ENCODE measurements at places on chromosomes 12 and 14.

DNA sequence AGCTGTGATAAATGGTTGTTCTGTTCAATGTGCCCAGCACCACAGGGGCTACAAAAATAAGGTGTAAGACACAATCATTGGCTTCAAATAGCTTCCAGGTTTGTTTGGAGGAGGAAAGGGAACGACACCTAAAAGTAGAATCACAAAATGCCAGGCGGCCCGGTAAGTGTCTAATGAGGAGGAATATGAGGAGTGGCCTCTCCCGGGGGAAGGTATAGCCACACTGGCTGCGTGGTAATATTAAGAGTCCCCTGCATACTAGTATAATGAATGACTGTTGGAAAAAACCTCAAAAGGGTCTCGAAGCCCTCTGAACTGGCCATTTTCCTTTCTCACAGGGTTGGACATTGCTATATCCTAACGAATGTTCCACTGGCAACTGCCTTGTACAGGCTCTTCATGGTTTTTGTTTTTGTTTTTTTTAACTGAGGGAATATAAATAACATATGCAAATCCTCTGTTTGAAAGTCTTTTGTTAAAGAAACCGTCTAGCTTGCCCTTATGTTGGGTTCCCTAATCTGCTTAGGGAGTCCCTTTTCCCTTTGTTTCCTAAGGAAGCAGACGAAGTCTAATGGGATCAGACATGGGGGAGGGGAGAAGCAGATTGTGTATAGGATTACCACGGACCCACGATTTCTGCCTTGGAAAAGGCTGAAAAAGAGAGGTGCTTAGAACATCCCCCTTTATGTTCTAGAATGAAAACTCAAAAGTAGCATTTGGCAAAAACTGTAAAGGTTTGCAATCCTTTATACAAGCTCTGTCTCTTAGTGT, 4.2 kb downstream of the CCDC60 start:
- DNase-seq: no peak

GRCh38 chr12:65081496-65081895, 39.6 kb downstream of the WIF1 start:
- DNase-seq: no peak

DNA sequence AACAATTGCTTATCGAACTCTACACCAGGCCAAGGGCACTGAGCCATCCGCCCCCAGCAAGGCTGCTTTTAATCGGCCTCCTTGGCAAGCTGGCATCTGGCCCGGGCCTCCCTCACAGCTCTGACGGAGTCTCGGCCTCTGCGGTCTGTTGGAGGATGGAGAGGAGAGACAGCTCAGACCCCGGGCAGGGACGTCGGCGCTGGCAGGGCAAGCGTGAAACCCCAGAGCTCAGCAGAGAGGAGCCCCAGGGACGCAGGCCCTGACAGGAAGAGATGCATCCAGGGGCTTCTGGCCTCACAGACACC, 17.5 kb downstream of the CAMKK2 start:
- DNase-seq: no peak

GRCh38 chr14:59755409-59756135, 115.0 kb downstream of the RTN1 start:
- DNase-seq: no peak

GRCh38 chr14:69896080-69896479, 16.9 kb downstream of the SMOC1 start:
- DNase-seq: no peak

DNA sequence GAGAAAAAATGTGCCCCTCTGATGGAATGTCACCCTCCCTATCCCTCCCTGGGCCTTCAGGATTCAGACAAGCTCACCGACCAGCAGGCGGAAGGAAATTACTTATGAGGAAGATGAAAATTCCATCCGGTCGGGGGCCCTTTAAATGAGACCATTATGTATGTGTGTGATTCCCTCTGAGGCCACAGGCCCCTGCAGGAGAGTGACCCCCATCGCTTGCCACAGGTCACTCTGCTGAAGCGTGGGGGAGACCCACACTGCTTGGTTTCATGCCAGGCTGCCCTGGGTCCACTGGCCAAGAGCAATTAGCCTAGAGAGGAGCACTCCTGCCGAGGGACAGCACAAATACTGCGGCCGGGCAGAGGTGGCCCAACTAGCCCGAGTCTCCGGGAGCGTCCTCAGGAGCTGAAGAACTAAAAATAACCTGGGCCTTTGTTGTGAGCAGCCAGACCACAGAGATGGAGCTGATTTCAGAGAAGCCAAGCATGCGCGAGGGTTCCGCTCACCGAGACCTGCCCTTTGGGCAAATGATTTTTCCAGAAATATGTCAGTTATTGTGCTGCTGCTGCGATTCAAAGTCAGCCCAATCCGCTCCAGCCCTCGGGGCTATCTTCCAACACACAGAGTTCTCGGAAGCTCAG, 276.4 kb downstream of the DPF3 start:
- DNase-seq: no peak

GRCh38 chr14:96049932-96050331, 10.8 kb downstream of the C14orf132 start:
- DNase-seq: no peak

DNA sequence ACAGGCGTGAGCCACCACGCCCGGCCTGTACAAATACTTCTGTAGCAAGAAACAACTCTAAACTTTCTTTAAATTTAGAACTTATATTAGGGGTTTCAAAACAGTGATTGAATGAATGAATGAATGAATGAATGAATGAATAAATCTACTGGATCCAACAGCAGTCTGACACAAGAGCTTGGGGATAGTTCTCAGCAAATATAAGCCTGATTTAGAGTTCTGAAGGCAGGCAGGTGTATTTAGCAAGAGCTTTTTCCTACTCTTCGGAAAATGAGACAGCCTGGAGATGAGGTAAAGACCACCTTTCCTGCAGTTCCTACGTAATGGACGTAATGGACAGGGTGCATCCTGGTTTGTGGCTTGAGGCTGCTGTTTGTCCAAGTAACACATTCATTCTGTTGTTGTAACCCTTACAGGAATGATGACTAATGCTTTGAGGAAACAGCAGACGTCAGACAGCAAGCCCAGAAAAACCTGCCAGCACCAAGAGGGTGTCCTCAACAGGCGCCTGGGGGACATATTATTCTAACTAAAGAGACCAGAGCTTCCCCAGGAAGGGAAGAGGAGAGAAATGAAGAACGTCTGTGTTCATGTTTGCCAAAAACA, 277.4 kb upstream of the SOX5 start:
- DNase-seq: no peak

GRCh38 chr12:63963868-63964267, 119.4 kb downstream of the SRGAP1 start:
- no peak for DNase-seq

DNA sequence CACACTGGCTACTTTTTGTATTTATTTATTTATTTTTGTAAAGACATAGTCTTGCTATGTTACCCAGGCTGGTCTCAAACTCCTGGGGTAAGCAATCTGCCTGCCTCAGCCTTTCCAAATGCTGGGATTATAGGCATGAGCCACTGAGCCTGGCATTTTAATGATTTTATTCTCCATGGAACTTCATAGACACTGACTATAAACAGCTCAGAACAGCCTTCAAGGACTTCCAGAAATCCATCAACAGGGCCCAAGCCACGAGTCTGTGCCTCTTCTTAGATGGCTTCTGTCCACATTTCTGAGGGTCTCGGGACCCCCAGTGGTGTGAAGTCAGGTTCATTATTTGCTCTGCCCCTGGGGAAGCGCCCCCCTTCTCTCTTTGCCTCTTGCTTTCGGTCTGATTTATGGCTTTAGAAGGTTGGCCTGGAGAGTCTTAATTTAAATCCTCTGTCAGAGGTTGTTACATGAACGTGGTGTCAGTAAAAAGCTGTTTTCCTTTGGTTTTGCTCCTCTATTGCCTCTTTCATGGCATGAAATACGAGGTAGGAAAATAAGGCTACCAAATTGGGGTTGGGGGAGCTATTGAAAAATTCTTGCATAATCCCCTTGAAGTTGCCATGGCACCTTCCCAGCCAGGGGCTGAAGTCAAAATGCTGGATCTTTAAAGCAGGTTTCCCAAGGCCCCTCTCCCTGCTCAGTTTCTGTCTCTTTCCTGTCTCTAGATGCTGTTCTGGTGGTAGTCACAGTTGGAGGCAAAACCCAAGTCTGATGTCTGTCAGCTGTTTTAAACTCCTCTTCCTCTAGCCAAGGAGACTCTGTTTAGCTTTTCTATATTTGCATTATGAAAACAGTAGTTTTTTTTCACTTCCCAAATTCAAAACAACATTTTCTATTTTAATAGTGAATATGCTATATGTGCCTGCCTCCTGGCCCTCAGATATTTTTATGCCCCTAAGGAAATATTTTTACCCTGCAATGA, 129.4 kb downstream of the SMOC1 start:
- DNase-seq: no peak

- DNase-seq: no peak
Measured at GRCh38 chr12:95718006-95718431, 72.5 kb downstream of the NTN4 start.

GRCh38 chr14:67998834-67999233, 179.3 kb downstream of the RAD51B start:
- no peak for DNase-seq

- no peak for DNase-seq
Measured at GRCh38 chr12:107515446-107515958, 170.1 kb upstream of the PWP1 start.

DNA sequence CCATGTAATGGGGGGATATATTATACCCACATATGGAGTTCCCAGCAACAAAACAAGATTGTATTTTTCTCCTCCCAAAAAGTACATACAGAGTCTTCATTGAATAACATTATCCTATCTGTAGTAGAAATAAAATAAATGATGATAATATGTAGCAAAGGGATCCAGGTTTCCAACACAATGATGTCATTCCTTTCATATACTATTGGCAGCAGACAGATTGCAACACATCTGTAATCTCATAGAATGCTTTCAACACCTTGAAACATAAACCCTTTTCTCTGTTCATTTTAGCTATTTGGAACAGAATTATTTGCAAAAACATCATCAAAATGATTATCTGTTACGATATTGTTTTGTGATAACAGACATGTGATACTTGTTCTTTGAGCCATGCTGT, 317.6 kb downstream of the DPF3 start:
- DNase-seq: no peak

GRCh38 chr14:96747006-96747405, 50.2 kb upstream of the VRK1 start:
- DNase-seq: no peak

DNA sequence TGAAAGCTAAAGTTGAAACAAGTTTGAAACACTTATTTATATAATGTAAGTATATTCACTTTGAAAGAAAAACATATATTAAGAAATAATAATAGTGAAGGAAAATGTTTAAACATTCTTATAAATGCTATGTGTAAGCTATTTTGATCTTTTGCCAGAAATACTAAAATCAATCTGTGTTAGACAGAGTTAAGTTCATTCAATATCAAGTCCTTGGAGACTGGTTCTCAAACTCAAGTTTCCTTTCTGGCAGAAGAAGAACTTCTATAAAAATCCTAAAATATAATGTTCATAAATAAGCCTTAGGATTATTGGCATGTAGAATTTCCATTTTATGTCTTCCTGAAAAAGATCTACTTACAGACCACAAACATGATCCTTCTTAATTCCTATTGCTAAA, 45.3 kb downstream of the TAOK3 start:
- no peak for DNase-seq

GRCh38 chr12:93895089-93895445, 217.9 kb downstream of the CRADD start:
- no peak for DNase-seq

DNA sequence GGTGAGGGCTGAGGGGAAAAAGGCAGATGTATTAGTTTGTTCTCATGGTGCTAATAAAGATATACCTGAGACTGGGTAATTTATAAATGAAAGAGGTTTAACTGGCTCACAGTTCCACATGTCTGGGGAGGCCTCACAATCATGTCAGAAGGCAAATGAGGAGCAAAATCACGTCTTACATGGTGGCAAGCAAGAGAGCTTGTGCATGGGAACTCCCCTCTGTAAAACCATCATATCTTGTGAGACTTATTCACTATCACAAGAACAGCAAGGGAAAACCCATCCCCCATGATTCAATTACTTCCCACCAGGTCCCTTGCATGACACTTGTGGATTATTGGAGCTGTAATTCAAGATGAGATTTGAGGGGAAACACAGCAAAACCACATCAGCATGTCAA, 1220.9 kb downstream of the GALC start:
- no peak for DNase-seq

DNA sequence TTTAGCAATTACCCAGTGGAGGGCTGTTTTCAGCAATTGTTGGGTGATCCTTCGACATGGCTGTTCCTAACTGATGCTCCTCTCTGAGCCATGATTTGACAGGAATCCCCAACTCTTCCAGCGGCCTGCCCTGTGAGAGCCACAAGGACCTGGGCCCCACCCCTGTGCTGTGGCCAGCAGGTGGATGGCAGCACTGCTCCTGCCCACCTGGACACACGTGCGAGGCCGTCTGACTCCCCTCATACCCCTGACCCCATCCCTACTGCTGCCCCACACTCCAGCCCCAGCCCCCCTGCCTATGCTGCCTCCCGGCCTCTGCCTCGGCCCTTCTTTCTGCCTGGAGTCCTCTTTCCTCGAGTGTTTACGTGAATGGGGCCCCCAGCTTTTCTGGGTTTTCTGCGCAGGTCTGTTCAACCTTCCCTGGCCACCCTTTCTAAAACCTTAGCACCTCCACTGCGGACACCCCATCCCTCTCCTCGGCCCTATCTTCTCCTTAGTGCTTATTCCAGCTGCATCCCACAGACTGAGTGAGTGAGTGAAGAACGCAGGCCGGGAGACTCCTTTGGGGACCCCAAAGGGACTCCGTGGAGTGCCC, 111.4 kb downstream of the DICER1 start:
- no peak for DNase-seq

- DNase-seq: no peak
Measured at GRCh38 chr12:22529281-22530060, 14.9 kb downstream of the C2CD5 start.

GRCh38 chr14:38762426-38762825, 340.6 kb downstream of the SEC23A start:
- no peak for DNase-seq

- no peak for DNase-seq
Measured at GRCh38 chr14:89270439-89271227, 146.4 kb downstream of the FOXN3 start.

DNA sequence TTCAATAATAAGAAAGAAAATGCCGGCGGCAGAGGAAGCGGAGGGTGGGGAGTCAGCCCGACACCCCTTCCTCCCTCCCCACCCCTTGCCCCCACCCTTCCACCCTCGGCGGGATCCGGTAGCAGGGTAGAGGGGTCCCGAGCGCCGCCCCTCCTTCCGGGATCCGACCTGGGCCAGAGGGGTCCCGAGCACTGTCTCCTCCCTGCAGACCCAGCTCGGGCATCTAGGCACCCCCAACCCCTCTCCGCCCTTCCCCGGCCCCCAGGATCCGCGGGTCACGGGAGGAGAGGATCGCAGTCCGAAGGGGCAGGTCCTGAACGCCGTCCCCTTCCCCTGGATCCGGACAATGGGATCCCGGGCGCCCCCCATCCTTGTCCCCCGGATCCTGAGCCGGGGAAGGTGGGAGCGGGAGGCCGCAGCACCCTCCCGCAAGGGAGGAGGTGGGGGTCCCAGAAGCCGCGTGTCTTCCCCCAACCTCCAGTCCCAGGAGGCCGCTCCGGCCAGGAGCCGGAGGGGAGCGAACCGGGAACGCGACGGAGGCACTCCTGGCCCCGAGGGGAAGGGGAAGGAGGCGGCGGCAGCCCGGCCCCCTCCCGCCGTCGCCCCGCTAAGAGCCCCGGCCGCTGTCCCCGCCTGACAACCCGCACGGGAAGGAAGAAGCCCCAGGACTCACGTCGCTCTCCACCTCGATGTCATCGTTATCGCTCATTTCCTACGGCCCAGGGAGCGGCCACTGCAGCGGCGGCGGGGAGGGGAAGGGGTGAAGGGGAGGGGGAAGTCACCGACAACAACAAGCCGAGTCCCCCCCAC, 481 bp downstream of the MAX start:
- no peak for DNase-seq

GRCh38 chr12:79370021-79370420, 320.7 kb downstream of the PAWR start:
- no peak for DNase-seq

- no peak for DNase-seq
Measured at GRCh38 chr12:68768431-68768939, 22.5 kb downstream of the SLC35E3 start.

All from GM18507 (cell line).